ENCODE measurements at places on chromosomes 1 and 21.

GRCh38 chr1:33182401-33182841 is 578 bp upstream of the TRIM62 start:
- DNase-seq, result peak; percentile 23

DNA sequence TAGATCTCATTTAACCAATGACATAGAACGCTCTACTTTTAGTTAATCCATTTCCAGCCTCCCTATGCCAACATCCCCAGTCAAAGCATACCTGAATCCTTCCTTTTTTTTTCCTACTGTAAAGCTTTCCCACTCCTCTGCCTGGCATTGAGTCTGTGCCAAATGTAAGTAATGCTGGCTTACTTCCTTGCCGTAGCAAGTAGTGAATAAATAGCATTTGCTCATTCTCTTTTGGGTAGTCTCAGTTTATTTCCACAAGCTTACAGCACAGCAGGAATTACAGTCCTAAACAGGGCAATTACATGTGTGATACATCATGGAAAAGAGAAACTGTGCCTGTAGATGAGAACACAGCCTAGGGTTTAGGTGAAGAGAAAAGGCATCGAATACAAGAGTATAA is 352.6 kb upstream of the NEGR1 start:
- no peak for DNase-seq

DNA sequence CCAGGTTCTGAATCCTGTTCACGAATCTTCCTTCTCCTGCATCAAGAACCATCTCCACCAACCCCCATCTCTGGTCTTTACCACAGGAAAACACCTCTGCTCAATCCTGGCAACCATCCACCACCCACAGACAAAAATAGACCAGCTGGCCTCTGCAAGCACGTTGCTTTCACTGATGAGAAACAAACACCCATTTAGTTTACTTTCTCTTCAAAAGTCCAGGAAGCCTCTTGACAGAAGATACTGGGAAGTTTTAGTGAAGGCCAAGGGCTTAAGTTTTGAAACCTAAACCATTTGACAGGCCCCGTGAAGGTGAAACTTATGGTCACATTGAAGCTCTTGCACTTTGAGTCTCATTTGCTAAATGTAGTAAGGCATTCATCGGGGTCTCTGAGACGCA is 122.6 kb upstream of the PPP2R5A start:
- DNase-seq, result peak; percentile 73

DNA sequence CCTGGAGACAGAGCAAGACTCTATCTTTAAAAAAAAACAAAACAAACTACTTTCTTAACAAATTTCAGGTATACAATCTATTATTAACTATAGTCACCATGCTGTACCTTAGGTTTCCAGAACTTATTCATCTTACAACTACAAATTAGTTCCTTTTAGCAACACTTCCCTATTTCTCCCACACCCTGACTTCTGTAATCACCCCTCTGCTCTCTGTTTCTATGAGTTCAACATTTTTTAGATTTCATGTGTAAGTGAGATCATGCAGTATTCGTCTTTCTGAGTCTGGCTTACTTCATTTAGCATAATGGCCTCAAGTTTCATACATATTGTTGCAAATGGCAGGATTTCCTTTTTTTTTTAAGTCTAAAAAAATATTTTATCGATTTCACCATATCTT is 77.9 kb upstream of the LPGAT1 start:
- DNase-seq, result no peak

DNA sequence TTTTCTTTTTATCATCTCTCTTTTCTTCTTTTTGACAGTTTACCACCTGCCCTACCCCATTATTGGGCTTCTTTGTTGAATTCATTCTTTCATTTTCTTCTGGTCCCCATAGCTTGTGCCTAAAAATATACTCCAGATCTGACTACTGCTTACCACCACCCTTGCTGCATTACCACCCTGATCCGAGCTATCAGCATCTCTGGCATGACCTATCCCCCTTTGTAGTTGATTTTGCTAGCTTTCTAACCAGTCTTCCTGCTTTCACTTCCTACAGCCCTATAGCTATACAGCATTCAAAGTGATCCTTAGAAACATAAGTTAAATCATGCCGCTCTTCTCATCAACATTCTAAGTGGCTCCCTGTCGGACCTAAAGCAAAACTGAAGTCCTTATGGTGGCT is 59.4 kb upstream of the MPC2 start:
- no peak for DNase-seq

GRCh38 chr21:34609244-34609932 is 5.5 kb downstream of the RCAN1 start:
- DNase-seq, result peak; percentile 33

- DNase-seq, result no peak
Measured at GRCh38 chr1:160883581-160884513, 1.1 kb downstream of the ITLN1 start.

DNA sequence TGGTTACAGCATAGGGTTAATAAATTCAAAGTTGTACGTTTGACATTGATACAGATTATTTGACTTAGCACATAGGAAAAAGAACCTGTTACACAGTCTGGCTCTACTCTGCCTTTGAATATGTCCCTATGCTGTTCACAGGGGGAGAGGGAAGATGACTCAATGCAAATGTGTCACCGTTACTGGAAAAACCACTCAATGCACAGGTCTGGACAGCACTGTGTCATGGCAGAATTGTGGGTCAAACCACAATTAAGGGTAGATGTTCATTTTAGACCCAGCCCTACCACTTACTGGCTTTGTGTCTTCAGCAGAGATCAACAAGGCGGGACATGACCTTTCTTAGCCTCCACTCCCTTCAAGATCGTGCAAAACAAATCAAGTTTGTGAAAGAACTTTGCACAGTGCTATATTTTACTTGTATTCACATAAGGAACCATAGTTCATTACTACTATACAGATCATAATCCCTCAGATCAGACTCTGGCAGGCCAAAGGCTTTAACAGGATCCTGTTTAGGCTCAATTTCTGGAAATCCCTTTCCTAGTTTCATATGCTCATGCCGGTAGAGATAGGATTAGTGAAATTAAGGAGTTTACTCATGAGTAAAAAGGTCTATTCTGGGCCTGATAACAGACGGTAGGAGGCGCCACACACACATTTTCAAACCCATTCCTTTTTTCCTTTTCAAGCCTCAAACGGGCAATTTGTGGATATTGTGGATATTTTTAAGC is 22.1 kb downstream of the EIF2D start:
- peak; percentile 96 for DNase-seq

- peak; percentile 12 for DNase-seq
Measured at GRCh38 chr1:116226017-116226416, 114.8 kb downstream of the MAB21L3 start.

DNA sequence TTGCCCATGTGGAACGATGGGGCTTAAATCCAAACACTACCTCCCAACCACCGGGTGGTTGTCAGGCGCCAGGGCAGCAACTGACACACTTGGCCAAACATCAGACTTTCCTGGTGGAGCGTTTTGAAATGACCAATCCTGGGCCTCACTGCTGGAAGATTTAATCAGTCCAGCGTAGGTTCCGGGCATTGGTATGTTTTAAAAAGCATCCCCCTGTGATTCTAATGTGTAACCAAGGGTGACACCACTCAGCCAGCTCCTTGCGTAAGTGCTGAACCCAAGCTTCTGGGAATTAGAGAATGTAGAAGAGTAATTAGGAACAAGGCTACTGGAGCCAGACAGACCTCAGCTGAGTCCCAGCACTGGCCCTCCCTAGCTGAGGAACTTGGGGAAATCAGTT is 44.8 kb upstream of the KAZN start:
- no peak for DNase-seq

GRCh38 chr1:154154534-154155191 is at the start of gene NUP210L:
Gene NUP210L, minus strand, starts transcription at chr1:154155073.
- no peak for DNase-seq

DNA sequence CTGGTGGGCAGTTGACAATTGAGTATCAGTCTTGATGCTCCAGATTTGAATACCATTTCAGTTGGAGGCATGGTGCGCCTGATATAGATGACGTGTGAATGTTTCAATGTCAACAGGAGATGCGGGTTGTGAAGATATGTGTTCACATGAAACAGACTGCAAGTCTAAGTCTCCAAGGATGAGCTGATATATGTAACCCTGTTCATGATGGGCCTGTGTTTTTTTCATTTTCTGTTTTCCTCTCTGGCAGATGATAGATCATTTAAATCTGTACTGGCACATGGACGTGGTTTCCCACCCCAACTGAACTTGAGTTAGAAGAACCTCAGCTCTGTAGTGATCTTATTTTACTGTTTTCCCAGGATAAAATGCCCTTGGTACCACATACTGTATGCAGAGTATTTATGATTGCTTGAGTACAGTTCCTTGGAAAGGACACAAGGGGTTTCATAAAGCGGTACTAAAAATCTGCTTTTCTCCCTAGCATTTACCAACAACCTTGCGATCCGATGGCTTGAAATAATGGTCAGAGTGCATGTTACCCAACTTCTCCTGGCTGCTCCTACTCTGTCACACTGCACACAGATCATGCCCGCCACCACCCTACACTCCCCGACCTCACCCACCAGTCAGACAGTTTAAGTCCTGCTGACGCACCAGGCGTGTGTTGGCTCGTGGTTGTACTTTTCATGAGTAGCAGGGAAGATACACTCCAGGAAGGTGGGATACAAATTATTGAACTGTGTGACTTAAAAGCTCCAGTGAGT is 131.1 kb downstream of the NFIA start:
- DNase-seq, result no peak

DNA sequence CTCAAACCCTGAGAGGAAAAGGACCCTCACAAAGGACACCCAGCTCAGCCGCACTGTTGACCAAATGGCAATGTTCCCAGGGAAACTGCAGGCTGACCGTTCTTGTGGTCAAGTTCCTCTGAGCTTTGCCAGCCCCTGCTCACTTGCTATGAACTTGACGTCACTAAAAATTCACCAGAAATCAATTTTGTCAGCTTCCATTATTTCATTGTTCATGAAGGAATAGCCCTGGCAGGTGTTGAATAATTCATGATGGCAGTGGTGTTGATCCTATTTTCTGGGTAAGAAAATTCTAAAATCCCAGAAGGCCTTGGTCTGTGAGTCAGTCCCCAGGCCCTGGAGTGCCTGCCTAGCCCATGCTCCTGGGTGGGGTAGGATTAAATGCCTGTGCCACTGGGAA is 318.9 kb downstream of the ZNF326 start:
- DNase-seq, result no peak

GRCh38 chr1:209198961-209199750 is 384.4 kb upstream of the CAMK1G start:
- no peak for DNase-seq

DNA sequence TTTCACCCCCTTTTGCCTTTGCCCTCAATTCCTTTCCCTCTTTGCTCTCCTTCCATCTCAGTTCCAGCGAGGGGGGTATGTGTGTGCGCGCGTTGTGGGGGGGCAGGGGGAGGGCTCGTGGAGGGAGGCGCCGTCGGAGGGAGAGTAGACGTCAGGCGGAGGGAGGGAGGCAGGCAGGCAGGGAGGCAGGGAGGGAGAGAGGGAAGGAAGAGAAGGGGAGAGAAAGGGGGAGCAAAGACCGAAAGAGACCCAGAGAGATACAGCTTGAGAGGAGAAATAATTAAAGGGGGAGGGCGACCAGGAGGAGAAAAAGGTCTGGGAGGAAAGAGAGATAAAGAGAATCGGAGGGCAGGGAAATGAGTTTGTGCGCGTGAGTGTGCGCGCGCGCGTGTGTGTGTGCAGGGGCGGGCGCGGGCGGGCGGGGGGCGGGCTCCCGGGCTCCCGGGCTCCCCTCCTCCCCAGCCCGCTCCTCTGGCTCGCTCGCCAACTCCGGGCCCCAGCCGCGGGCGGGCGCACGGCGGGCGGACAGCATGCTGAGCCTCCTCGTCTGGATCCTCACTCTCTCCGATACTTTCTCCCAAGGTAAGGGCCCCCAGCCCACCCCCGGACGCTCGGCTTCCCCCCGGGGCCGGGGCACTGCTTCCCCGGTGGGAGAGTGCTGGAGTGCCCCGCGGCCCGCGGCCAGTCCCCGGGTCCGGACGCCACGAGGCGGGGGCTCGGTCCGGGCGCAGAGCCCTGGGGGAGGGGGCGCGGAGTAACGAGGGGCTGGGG is at the start of gene KIRREL1:
KIRREL1 (plus strand) TSS at position 499 of the 771 bp plus-strand sequence; CDS start at position 531, 32 bp downstream.
- DNase-seq, result peak; percentile 61

DNA sequence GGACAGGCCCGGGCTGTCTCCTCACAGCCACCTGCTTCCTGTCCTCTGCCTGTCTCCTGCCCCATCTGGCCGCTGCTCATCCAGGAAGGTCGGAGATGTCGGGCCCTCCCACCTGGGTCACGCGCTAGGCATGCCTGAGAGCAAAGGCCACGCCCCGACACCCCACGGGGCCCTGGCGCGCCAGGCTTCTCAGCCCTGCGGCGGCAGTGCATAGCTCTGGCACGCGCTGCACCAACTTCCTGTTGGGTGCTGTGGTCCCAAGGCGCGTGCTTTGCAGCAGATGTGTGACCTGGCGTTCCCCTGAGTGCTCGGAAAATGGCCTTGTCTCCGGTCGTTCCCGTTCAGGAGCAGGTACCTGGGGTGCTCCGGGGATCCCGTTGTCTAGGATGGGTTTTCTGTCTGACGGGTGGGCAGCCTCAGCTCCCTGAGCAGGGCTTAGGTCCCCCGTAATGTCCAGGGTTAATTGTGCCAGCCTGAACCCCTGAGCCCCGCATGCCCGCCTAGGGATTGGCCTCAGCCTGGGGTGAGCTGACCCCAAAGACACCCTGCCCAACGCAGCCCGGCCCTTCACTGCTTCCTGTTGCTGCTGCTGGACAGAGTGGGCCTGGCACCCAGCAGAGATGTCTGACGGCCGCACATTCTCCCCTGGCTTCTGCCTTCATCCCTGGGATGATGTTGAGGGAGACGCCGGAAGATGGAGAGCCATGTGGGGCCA is 19.4 kb upstream of the KCNAB2 start:
- DNase-seq, result peak; percentile 81

GRCh38 chr1:101382135-101382534 is 145.3 kb downstream of the S1PR1 start:
- no peak for DNase-seq

- DNase-seq, result no peak
Measured at GRCh38 chr1:247540581-247540980, 4.3 kb upstream of the OR2C3 start.

- peak; percentile 99 for DNase-seq
Measured at GRCh38 chr1:33327587-33328325, 6.9 kb upstream of the A3GALT2 start.

- no peak for DNase-seq
Measured at GRCh38 chr21:38643404-38644023, 145.2 kb upstream of the ERG start.

Measured in mammary epithelial cell (primary cell).